ENCODE measurements at places on chromosomes 5 and 9. TPM values are rescaled to one million over a fixed set of nuclear protein-coding genes. Genes with fewer than 3 reads are reported as not detected.

PCDHGB3 gene
- 2.8 TPM for total RNA-seq

SH3TC2 gene
- 1.1 TPM for total RNA-seq

CCL28 gene
- total RNA-seq: 0.25 TPM

HSPB3 gene
- 12.3 TPM for total RNA-seq

ARHGEF28 gene
- total RNA-seq: 8.9 TPM

CNTNAP3B gene
- total RNA-seq: not detected

ARAP3 gene
- total RNA-seq: 3.9 TPM

CEP78 gene
- 22.9 TPM for total RNA-seq

AMBP gene
- total RNA-seq: not detected

ADAMTSL1 gene
- 255 TPM for total RNA-seq

CCL27 gene
- total RNA-seq: not detected

TGFBI gene
- total RNA-seq: 7,109 TPM

SOX30 gene
- not detected for total RNA-seq

IL9 gene
- not detected for total RNA-seq

- no peak for DNase-seq
These were observed 228.8 kb downstream of the SMARCA2 start for GRCh38 chr9:2243666-2244555.

GRCh38 chr5:100623719-100624118 lies 88.5 kb downstream of the FAM174A start:
- DNase-seq: peak; percentile 57

DNA sequence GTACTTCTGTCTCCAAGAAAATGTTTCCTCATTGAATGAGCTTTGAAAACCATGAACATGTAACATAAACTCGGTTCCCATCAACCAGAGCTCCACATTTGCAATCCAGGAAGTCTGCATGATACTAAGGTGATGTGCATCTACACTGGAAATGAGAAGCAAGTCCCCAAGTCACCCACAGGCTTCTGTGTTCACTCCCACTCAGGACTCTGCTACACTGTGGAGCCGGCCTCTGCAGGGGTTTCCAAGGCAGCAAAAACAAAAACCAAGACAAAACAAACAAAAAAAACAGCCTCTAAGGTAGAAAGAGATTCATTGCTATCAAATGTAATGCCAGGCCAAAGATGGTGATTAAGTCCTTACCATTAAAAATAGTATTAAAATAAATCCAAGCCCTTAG lies 593.7 kb downstream of the IRX1 start:
- peak; percentile 1 for DNase-seq

DNA sequence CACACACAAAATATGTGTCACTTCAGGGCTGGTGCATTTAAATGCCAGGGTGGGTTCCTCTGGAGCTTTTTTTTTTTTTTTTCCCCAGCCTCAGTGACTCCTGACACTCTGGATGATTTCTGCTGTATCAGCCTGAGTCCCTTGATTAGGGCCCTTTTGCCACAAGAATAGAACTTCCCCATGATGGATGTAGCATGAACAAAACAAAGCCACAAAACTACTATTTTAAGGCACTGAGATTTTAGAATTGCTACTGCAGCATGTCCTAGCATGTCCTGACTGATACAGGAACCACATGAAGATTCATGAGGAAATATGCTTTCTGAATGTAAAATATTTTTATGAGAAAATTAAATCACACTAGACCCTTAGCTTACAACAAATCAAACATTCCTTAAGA lies 13.9 kb upstream of the ADGRD2 start:
- no peak for DNase-seq

- DNase-seq: no peak
These were observed 54.5 kb upstream of the IL17B start for GRCh38 chr5:149433524-149434131.

- no peak for DNase-seq
These were observed 179.8 kb downstream of the OLFM1 start for GRCh38 chr9:135267191-135267809.

DNA sequence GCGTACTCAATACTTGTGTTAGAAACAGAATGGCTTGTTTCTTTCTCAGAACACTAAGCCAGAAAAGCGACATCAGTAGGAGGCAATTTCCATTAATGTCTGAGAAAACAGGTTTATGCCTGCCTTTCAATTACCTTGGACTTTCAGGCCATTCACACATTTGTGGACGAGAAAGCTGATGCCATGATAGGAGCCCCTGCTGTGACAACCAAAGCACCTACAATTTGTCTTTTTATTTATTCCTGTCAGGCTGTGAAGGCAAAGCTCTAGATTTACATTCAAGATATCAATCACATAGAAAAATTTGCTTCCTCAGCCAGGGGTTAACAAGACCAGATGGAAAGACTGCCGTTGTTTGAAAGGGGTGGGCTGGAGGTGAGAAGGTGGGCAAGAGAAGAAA lies 76.2 kb downstream of the C7 start:
- DNase-seq: no peak

DNA sequence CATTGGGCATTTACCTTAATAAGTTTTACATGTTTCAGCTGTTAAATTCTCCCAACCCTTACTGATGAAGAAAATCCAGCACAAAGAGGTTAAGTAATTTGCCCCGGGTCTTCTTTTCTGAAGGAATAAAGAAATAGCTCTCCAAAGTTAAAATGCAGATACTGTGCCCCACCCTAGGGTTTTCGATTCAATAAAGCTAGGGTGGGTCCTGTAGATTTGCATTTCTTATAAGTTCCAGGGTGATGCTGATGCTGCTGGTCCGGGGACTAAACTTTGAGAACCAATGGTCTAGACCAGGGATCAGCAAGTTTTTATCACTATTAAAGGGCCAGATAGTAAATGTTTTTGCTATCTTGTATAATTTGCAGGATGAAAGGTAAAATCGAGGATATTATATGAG lies 156.7 kb downstream of the ADAMTS12 start:
- DNase-seq: no peak

DNA sequence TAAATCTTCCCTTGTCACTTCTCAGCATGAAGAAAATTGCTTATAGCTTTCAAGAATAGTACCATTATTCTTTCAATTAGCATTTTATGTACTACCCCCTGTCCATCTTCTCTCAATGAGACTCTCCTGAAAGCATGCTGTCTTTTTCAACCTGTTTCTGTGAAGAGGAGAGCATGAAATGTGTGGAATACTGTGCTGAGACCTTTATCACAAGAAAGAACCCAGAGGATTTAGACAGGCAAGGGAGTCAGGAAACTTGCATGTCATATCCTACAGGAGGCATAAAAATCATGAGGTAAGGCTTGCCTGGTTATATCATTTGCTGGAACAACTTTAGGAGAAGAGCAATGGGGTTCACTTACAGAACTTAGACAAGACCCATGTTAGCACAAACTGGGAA lies 56.7 kb upstream of the LPAR1 start:
- DNase-seq: peak; percentile 35

DNA sequence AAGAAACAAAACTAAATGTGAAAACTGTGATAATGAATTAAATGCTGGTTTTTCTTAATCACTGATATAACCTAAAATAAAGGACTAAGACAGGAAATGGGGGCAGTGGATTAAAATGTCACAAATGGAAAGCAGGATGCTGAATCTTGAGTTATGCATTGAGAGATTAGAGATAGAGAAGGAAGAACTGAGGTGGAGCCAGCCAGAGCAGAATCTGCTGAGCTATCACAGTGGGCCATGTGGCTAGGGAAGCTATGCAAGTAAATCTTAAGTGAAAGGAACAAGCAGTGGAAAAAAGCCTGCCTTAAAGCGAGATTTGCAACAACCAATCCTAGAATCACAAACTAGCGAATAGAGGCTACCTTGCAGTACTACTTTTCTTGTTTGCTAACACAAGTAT lies 188.5 kb upstream of the RASA1 start:
- no peak for DNase-seq

DNA sequence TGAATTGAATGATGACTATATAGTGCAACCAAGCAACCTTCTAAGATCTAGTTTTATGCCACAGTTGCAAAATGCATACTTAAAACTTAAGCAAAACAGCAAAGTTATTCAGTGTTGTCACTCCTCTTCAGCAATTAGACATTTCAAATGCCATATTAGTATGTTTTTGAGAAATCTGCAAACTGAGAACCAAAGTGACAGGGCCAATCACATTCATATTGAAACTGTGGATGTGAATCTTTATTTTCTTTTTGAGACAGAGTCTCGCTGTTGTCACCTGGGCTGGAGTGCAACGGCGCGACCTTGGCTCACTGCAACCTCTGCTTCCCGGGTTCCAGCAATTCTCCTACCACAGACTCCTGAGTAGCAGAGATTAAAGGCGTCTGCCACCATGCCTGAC lies 249.2 kb upstream of the EFNA5 start:
- DNase-seq: no peak

DNA sequence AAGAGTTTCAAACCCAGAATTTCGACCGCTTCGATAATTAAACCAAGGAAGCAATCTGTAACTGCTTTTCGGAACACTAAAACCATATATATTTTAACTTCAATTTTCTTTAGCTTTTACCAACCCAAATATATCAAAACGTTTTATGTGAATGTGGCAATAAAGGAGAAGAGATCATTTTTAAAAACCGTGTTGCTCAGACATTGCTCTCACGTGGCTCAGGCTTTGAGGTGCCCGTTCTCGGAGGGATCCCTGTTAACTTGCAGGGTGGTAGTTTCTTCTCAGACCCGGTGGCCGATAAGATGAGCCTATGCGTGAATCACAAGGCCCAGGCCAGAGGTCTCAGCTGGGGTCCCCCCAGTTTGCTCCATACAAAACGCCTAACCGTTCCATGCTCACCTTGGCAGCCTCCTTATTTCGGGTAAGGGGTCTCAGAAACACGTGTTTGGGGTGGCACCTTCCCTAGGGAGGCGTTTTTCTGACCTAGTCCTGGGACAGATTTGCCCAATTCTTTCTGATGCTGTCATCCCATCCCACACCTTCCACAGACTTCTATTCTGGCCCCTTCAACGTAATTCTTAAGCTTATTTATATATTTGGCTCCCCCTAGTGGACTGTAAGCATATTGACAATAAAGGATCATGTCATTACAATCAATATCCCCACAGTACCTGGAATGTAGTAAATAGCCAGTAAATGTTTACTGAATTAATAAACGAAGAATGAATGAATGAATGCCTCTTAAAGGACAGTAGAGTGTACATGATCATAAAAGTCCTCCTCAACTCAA lies 48.1 kb downstream of the THBS4 start:
- DNase-seq: peak; percentile 94

GRCh38 chr5:73844165-73844564 lies 218.2 kb downstream of the ARHGEF28 start:
- DNase-seq: no peak

- DNase-seq: peak; percentile 54
These were observed 44.8 kb upstream of the BNC2 start for GRCh38 chr9:16915126-16915831.

GRCh38 chr9:35521708-35522107 lies 31.8 kb downstream of the RUSC2 start:
- peak; percentile 78 for DNase-seq

DNA sequence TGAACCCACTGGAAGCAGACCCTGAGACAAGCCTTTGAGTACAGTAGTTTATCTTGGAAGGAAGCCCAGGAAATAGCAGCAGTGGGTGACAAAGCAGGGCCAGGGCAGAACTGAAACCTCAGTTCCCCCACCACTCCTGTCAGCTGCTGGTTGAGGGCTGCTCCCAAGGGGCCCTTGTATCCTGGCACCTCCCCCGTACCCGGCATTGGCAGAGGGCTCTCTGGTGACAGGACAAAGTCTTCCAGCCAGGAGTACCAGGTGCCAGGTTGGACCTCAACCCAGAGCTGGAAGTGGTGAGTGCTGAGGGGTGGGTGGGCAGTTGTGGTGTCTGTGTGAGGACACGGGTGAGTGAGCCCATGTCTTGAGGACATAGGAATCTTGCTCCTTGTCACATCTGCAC lies 123.3 kb downstream of the PHF2 start:
- no peak for DNase-seq

- no peak for DNase-seq
These were observed 10.3 kb upstream of the QRFP start for GRCh38 chr9:130906735-130907416.

DNA sequence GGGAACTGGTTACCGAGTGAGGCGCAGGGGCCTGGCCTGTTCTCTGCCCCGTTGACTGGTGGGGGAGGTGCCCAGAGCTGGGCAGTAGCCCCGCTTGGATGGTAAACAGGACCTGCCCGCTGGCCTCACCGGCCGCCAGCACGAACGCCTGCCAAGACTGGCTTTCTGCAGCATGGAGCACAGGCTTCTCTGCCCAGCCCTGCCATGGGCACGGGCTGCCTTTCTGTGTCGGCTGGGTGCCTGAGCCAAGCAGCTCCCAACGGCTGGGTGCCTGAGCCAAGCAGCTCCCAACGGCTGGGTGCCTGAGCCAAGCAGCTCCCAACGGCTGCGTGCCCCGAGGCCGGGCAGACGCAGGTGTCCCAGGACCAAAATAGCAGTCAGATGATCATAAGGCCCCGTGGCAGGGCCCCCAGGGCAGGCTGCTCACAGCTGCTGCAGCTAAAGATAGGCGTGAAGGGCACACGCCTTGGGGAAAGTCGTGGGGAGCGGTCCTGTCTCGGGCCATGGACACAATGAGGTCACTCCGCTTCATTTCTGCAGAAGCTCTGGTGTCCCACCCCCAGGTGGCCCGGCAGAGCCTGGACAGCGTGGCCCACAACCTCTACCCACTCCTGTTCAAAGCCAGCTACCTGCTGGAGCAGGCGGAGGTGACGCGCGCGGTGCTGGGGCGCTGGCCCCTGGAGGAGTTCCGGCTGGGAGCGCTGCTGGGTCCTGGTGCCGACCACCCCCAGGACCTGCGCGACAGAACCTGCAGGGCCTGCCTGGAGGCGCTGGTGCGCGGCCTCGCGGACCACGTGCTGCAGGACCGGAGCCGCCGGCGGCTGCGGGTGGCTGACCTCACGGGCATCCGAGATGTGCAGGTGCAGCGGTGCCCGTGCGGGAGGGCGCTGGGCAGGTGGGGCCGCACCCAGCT lies at the start of gene LRRC14B:
Gene LRRC14B, plus strand, starts transcription at position 460 of the 913 bp plus-strand sequence. Its CDS starts 44 bp downstream, at position 504.
- DNase-seq: no peak

DNA sequence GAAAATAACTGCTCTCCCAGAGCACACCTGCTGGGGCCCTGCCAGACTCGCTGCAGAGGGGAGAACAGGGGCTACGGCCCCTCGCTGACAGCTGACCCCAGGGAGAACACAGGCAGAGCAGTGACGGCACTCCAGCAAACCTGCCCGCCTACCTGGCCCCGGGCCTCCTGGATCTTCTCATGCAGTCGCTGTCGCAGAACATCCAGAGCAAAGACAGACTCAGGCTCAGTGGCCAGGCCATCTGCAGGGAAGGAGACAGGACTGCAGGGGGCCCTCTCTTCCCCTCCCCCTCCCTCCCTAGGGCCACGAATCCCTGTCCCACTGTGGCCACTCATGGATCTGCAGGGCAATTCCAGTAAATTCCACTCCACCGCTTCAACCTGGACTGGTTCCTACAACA lies 2.4 kb downstream of the SURF6 start:
- DNase-seq: no peak

GRCh38 chr9:84251921-84252320 lies 88.6 kb downstream of the SLC28A3 start:
- DNase-seq: no peak
